ENCODE measurements at places on chromosomes 1 and 21.
A peak's percentile ranks its signal among the peaks of the same experiment; 100 is the strongest.

- DNase-seq, result no peak
Measured at GRCh38 chr1:34926156-34926555, 3.3 kb downstream of the DLGAP3 start.

GRCh38 chr1:209399800-209400199 is 183.7 kb upstream of the CAMK1G start:
- no peak for DNase-seq

- DNase-seq, result no peak
Measured at GRCh38 chr1:208153386-208153785, 90.8 kb downstream of the PLXNA2 start.

DNA sequence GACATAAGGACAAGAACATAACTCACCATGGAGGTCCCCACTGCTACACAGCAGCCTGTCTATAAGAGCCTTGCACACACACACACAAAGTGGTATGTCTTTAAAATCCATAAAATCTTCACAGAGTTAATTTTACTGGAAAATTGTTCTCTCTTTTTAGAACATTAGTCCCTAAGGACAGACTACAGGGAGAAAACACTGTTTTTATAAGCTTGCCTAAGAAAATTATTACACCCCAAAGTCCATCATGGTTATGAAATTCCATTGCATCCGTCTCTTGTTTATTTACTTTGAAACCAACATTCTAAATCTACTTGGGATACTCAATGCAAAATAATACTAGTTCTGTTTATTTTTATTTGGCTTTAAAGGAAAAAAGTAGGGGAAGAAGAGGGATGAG is 197.4 kb downstream of the SETD4 start:
- DNase-seq, result no peak

DNA sequence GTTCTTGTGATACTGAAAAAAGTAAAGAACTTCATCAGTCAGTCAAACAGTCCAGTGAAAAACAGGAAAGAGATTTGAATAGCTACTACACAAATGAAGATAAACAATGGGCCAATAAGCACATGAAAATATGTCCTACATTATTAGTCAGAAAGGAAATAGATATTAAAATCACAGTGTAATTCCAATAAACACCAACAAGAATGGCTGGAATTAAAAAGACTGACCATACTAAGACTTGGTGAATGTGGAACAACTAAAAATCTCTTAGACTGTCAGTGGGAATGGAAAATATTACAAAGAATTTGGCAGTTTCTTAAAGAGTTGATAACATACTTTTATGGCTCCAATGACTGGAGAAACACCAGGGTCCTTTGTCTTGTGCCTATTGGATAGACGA is 241.8 kb upstream of the USP24 start:
- no peak for DNase-seq

DNA sequence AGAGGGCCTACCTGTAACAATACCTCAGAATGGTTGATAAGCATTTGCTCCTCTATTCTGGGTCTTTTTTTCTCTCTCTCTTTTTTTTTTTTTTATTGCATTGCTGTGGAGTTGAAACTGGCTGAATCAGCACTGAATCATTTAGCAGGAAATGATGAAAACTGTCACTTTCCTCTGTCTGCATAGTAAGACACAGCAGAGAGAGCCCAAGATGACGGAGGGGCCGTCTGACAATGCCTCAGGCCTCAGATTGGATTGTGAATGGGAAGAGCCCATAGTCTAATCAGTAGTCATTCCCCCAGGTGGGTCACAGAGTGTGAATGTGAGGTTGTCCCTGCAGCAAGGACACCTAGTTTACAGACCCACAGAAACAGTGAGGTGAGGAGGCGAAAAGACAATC is 193.2 kb upstream of the PLXNA2 start:
- DNase-seq, result peak; percentile 25

- DNase-seq, result no peak
Measured at GRCh38 chr1:58183286-58183685, 363.2 kb downstream of the OMA1 start.
